ENCODE measurements at places on chromosomes 1 and 21.

- no peak for DNase-seq
These were observed 15.1 kb upstream of the B3GALT5 start for GRCh38 chr21:39597595-39597994.

DNA sequence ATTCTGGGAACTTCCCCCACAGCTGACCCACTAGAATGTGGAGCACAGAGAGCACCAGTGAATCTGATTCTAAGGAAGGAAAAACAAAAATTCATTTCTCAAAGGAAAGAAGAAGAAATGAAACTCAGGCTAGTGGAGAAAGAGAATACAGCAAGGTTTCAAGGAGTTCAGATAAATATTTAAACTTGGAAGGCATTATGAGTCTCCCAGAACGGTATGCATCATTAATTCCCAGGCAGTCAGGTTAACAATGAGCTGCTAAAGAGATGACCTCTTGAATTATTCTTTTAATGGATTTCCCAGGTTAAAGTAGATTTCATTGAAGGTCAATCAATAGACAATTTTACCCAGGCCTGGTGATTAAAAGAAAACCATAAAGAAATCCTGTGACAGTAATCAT lies 103.6 kb upstream of the KAZN start:
- DNase-seq, result no peak

GRCh38 chr21:33931799-33932390 lies 16.3 kb upstream of the ATP5PO start:
- DNase-seq, result no peak

DNA sequence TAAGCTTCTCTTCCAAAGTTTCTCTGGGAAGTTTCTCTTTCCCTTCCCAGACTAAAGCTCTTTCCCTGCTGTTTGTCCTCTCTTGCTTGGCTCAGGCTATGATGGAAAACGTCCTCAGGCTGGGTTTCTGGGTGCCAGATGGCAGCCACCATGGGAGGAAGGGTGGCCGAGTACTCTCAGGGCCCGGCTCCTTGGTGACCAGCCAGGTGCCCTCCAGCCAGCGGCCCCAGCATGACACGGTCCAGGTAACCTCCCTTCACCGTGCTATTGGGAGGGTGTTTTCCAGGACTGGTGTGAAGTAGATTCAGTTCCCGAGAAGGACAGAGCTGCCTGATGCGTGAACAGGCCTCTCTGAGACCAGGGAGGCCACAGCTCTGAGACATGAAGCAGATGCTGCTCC lies 60.3 kb downstream of the KIF26B start:
- DNase-seq, result no peak

- no peak for DNase-seq
These were observed 39.7 kb downstream of the LRP8 start for GRCh38 chr1:53288002-53288789.

DNA sequence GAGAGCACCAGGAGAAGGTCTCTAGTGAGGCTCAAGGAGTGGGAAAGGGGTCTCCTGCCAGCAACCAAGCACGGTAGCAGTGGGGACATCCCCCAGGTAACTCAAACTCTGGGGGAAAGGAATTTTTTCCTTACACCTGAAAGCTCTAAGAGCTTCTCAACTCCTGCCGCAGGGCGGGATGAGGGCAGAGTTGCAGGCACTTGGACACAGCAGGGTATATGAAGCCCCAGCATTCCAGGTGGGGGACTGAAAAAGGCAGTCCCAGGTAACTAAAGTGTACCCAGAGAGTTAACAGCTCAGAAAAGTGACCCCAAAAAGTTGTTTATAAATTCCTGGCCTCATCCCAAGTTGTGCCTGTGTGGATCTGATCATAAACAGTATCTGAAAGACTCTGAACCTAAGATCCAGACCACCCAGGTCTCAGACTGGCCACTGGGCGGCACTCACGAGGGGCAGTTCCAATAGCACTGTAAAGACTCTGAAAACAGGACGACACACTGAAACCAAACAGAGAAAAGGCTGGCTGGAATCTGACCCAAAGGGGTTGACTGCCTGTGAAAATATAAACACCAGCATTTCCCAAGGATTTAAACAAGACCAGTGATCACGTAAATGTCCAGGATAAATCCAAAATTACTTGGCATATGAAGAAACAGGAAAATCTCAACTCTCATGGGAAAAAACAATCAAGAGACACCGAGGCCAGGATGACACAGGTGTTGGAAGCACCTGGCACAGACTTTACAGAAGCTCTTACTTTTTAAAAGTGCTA lies 47.5 kb downstream of the HSF2BP start:
- peak; percentile 58 for DNase-seq

GRCh38 chr1:76510672-76511557 lies 356.4 kb upstream of the ST6GALNAC5 start:
- no peak for DNase-seq

GRCh38 chr1:115426231-115426771 lies 88.3 kb upstream of the NGF start:
- no peak for DNase-seq

- DNase-seq, result peak; percentile 16
These were observed 32.4 kb downstream of the GNB1 start for GRCh38 chr1:1858382-1859086.

DNA sequence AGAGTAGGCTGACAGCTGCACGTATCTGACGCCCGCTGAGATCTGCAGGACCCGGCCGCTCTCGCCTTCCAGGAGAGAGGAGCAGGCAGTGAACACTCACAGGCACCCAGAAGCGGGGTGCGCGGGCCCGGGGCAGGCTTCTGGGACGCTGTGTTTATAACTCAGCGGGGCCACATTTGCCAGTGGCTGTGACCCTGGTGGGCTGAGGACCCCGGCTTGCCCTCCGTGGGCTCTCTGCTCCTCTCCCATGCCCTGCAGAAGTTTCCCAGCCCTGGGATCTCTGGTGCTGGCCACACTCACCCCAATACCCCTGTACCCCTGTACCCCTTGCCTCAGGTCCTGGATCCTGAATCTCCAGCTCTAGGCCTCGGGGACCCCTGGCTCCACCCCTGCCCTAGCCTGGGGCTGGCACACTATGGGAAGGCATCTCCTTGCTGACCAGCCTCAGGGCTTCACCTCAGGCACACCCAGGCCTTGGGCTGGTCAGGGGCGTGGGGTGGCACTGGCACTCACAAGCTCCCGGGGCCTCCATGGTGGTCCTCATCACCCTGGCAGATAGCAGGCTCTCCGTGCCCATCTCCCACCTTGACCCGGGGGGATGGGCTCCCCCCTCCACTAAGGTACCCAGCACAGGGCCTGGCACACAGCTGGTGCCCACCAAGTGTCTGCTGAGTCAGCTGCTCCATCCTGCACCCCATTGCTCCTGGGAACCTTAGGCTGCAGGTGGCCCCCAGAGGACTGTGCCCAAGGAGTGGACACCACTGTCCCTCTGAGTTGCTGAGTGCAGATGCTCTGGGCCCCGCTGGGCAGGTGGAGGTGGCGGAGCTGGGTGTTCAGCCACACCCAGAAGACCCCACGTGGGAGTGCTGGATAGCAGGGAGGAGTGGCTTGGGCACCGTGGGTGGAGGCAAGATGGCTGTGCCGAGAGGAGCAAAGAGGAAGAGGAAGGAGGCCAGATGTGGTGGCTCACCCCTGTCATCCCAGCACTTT lies 32.4 kb downstream of the MORN1 start:
- no peak for DNase-seq

DNA sequence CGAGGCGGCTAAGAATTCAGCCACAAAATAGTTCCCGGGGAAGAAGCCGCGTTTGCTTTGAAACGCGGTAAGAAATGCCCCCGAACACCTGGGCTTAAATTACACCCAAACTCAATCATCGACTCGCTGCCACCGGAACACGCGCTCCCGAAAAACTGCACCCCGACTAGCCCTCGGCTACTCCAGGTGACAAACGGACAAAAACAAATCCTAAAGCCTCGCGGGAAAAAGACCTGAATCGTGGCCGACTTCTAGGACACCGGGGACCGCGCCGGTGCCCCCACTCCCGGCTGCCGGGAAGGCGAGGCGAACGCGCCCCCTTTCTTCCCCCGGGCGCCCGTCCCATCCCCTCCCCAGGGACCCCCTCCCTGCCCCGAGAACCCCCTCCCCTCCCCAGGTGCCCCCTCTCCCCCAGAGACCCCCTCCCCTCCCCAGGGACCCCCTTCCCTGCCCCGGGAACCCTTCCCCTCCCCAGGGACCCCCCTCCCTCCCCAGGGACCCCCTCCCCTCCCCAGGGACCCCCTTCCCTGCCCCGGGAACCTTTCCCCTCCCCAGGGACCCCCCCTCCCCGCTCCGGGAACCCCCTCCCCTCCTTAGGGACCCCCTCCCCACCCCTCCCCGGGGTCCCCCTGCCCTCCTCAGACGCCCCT lies 628 bp downstream of the C1orf159 start:
- no peak for DNase-seq

DNA sequence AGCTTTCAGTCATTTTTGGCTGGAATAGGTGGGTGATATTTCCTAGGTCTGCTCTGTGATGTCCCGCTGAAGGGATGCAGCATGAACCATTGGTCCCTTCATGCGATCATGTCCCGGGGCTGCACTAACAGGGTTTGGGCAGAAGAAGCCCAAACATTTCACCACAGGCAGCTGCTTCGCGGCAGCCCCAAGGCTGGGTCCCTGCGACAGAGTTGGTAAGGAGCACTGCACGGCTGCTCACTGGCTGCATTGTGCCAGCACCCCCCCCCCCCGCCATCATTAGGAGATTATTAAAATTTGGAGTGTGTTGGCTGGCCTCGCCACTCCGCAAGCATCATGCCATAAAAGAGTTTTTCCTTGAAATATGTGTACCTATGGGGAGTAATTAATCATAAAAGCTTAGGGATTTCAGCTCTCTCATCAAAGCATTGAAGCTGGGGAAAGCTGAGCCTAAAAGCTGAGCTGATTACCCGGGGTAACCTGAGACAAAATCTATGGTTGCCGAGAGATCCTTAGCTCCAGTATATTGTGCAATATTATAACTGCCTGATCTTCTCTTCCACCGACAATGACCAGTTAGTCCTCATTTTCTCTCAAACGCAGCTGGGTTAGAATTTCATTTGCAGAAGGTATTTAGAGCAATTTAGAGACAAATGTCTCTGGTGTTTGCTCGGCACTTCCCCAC lies 62.5 kb downstream of the PEX14 start:
- DNase-seq, result no peak

DNA sequence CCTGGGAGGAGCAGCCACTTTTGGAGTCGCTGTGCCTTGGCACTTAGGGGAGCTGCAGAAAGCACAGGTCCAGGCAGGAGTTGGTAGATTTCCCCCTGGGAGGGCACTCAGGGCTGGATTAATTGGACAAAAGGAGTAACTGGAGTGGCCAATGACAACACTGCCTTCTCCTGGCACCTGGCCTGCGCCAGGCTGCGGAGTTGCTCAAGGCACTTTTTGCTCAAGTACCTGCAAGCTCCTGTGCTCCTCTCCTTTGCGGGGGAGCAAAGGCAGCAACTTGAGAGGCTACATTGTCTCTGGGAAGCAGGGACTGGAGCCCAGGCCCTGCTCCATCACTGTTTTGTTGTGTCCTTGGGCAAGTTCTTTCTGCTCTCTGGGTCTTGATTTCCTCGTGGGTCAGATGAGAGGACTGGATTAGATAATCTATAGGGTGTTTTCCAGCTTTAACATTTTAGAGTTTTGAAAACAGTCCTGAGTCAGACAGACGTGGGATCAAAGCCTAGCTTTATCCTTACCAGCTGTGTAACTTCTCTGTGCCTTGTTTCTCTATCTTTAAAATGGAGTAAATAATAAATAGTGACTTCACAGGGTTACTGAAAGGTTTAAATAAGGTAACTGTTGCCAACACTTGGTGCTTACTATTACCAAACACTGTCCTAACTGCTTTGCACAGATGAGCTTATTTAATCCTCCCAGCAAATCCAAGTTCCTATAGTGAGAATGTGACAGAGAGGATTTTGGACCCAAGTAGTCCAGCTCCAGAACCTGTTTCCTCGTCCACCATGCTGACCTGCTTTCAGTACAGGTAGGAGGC lies 18.0 kb upstream of the GRHL3 start:
- no peak for DNase-seq

DNA sequence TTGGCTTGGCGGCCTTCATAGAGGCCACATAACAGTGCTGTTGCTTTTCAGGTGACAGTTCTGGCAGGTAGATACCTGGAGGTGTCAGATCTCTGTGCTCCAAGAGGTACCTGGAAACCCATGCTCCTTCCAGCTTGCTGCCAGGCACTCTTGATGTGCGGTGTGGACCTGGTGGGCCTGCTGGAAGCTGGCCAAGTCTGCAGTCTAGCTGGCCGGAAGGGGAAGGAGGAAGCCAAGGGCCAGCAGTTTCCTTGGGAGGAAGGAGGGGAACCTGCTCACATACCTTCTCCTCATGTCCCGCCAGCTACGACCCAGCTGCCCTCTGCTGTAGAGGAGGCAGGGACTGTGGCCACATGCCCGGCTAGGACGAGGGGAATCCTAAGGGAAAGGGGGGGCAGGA lies 166.4 kb upstream of the AJAP1 start:
- no peak for DNase-seq

- no peak for DNase-seq
These were observed 11.3 kb downstream of the NBPF3 start for GRCh38 chr1:21451212-21451611.

DNA sequence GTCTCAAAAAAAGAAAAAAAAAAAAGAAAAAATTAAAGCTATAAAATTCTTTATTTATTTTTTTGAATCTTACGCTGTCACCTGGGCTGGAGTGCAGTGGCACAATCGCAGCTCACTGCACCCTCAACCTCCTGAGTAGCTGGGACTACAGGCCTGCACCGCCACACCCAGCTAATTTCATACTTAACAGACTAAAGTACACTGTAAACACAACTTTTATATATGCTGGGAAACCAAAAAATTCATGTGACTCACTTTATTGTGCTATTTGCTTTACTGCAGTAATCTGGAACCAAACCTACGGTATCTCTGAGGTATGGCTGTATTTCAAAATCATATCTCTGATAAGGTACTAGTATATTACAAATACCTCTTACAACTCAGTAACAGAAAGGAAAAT lies 40.3 kb downstream of the HSF2BP start:
- no peak for DNase-seq

- DNase-seq, result no peak
These were observed 93.7 kb upstream of the C1orf174 start for GRCh38 chr1:3993619-3994375.

Measured in nucleus accumbens (tissue), 56 donors.